CD4-positive, alpha-beta T cell treated with Interleukin-21 for 1 hour (primary cell): ENCODE measurements at places on chromosomes 4 and X.

DNA sequence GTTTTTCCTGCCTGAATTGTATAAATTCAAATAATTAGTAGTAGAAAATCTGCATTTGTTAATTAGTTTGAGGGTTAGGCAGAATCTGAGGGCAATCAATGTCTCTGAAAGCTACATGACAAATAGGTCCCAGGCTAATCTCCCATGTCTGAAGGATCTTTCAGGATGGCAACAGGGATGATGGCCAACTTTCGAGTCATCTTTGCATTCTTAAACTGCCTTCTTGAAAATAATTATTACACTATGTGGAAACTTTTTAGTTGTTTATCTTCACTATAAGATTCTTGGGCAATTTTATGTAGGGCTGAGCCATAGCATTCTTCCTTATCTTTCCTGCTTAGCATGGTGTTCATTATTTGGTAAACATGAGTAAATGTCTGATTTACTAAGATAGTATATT lies 490.3 kb upstream of the EPHA5 start:
- DNase-seq: no peak

- peak; percentile 78 for DNase-seq
These were observed 68.2 kb downstream of the ARHGAP10 start for GRCh38 chr4:147799986-147800555.

DNA sequence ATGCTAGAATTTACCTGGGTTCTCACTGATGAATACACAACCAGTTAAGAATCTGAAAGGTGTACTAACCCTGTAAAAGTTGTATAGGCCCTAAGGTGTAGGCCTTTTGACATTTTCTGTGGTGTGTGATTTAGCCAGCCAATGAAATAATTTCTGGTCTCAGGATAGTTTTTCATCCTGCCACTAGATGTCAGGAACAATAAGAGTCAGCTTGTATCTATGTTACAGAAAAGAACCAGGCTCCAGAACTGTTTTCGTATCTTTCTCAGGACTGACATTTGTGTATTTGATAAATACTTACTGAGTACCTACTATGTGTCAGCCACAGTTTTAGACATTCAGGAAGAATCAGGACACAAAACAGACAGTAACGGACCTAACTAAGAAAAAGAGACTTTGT lies 673.6 kb upstream of the TENM3 start:
- no peak for DNase-seq

- DNase-seq: no peak
These were observed at the start of gene KIT for GRCh38 chr4:54657551-54658251. TSS of gene KIT (plus strand) at chr4:54657957. CDS start at chr4:54658015, 58 bp downstream.

GRCh38 chrX:101415180-101416145 lies 7.4 kb downstream of the HNRNPH2 start:
- peak; percentile 77 for DNase-seq

DNA sequence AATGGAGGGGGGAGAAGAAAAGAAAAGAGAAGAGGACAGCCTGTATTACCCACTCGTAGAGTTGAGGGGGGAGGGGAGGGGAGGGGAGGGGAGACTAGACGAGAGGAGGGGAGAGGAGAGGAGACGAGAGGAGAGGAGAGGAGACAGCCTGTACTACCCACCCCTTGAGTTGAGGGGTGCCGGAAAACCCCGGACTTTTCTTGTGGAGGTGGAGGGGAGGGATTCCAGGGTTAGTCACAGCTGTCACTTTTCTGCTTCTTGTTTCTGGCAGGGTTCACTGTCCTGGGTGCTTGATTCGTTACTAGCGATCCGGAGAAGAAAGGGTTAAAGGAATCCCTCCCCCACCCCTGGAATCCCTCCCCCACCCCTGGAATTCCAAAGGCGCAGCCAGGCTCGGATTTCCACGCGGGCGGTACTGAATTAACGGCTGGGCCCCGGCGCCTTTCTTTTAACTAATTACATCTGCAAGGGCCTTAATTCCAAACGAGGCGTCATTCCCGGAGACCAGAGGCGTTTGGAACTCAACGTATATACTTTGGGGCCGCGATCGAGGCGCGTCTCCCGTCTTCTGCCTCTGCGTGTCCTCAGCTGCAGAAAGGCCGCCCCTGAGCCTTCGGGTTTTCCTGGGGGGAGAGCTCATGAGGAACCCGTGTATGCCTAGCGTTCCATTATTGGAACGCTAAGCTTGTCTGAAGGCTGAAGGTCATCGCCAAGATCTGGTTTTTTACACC lies 20.1 kb upstream of the CSF2RA start:
- peak; percentile 22 for DNase-seq

GRCh38 chr4:183936047-183936446 lies 30.9 kb downstream of the STOX2 start:
- no peak for DNase-seq

GRCh38 chrX:116198810-116199209 lies 28.3 kb downstream of the AGTR2 start:
- no peak for DNase-seq

GRCh38 chr4:151783867-151784266 lies 23.1 kb upstream of the GATB start:
- DNase-seq: no peak

DNA sequence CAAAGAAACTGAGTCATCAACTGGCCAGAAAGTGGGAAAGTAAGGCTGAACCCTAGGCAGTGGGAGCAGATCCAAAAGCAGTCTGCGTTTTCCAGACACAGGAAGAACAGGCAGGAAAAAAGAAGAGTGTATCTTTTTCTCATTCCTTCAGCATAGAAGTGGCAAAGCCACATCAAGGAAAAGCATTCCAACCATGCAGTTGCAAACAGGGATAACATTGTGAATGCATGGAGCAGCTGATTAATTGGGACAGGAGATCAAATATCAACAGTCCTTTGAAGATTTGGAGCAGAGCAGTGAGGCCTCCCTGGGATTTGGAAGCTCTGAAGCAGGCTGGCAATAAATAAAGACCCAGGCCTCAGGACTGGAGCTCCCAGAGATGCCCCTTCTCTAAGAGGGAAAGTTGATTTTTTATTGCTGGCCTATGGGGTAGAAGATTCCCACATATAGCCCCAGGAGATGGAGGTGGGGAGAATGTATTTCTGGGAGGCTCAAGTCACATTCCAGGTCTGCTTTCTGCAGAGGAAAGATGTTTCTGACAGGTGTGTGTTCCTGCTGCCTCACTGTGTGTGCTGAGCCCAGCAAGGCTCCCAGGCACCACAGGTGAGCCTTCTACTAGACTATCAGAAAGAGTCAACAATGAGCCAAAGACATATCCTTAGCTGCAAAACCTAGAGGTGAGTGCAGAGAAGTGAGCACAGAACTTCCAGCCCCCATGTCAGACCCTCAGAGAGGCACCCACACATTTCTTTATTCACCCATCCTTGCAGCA lies 222.5 kb downstream of the RAB28 start:
- no peak for DNase-seq

GRCh38 chr4:185472103-185472542 lies 590 bp upstream of the CCDC110 start:
- DNase-seq: no peak

GRCh38 chr4:175635546-175635945 lies 176.5 kb downstream of the GPM6A start:
- no peak for DNase-seq

- DNase-seq: no peak
These were observed 2.8 kb downstream of the GPR101 start for GRCh38 chrX:137031039-137031438.

DNA sequence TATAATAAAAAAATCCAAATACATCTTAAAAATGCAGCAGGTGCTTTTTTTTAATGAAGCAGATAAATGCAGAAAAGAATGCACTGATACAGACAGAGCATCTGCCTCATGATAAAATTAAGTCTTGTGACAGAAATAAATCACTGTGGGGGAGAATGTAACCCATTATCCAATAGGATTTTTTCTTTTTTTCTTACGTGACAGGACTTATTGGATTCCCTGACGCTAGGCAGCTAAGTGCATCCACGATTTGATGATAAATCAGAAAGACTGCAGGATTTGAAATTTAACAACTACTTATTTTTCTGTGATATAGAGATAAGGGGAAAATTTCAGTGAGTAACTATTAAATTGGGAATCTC lies 110.6 kb upstream of the PPARGC1A start:
- no peak for DNase-seq

DNA sequence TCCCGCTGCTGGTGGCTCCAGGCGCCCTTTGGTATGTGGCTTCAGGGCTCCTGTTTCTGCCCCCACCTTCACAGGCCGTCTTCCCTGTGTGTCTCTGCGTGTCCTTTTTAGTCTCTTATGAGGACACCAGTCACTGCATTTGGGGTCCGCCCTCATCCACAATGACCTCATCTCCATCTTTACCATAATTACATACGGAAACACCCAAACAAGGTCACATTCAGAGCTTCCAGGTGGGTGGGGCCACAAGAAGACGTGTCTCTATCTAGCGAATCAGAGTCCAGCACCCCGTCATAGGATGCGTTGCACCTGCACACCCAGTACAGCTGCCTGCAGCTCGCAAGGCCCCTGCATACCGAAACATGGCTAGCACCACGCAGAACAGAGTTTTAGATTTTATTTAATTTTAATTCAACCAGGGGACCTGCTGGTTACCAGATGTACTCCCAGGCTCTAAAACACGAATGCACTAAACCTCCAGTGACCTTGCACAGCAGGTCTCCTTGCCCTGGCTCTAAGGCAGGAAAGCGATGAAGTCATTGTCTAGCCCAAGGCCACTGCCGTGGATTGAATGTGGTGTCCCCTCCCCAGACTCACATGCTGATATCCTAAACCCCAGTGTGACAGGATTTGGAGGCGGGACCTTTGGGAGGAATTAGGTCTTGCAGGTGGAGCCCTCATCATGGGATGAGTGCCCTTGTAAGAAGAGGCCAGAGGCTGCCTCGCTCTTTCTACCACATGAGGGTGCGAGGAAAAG lies 30.3 kb downstream of the ABLIM2 start:
- no peak for DNase-seq

GRCh38 chr4:149799546-149799945 lies 16.1 kb downstream of the IQCM start:
- DNase-seq: no peak

GRCh38 chr4:173405840-173406606 lies 7.1 kb upstream of the SCRG1 start:
- no peak for DNase-seq

- DNase-seq: no peak
These were observed 475.5 kb upstream of the ADGRL3 start for GRCh38 chr4:60724623-60725022.

- no peak for DNase-seq
These were observed 108.3 kb upstream of the TEX13A start for GRCh38 chrX:105328773-105329172.

GRCh38 chr4:99615170-99615820 lies 40.7 kb downstream of the MTTP start:
- DNase-seq: no peak

DNA sequence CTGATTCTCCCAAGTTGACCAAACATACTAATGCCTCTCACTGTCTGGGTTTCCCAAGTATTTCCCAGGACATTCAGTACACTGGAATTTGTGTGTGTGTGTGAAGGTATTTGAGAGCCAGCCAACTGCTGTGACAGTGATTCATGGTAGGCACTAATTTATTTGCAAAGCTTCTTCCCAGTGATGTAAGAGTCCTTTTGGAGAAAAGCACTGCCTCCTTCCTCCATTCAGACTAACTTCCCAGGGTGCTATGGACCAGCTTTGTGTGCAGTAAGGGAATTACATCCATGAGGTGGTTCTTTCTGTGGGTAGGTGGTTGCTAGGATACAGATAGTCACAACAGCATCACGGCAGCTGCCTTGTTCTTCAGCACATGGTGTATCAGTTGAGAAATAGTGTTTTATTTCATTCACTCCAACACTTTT lies 8.7 kb downstream of the EGF start:
- DNase-seq: no peak

DNA sequence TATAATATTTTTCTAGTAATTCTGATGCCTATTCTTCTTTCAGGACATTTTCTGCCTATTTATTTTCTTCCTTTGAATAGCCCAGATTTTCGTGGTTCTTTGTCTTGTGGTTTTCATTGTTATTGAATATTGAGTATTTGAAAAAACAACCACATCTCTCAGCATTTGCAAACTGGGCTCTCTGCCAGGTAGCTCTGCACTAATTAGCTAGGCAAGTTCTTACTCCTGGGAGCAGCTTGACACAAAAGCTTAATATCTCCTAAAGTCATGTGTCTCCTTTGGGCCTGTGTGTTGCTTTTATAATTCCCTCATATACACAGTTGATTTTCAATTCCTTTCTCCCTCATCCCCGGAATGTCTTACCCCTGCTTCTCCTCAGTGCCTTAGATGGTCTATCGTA lies 413.5 kb upstream of the GRIA3 start:
- no peak for DNase-seq

GRCh38 chr4:153114771-153115321 lies 89.4 kb upstream of the TRIM2 start:
- DNase-seq: peak; percentile 72

- DNase-seq: no peak
These were observed 12.1 kb downstream of the PPA2 start for GRCh38 chr4:105461621-105462382.

DNA sequence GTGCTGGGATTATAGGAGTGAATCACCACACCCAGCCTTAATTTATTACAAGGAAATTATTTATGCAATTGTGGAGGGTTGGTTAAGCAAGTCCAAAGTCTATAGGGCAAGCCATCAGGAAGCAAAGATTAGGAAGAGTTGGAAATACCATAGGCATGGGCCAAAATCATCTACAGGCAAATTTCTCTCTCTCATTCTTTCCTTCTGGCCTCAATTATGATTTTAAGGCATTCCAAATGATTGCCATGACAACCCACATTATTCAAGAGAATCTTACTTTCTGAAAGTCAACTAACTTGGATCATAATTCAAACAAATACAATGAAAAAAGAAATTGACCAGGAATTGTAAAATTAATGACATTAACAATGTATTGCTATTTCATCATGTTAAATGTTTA lies 400.8 kb downstream of the GPM6A start:
- no peak for DNase-seq

- no peak for DNase-seq
These were observed 47.6 kb downstream of the FBXW7 start for GRCh38 chr4:152488246-152488645.

DNA sequence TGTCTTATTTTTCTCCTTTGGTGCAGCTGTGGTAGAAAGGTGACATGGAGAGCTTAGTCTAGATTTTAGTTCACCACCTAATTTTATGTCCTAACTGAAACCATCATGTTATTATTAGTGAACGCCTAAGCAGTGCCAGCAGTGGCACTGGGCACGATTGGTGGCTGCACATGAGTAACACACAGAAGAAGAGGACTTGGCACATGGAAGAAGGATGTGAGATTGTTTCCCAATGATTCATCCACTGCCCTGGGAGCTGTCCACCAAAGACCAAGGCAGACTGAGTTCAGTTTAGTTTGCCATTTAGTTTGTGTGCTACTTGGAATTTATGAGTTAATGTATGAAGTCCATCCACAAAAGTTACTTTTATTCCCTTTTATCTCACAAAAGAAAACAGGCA lies 68.1 kb upstream of the NAP1L5 start:
- DNase-seq: no peak

DNA sequence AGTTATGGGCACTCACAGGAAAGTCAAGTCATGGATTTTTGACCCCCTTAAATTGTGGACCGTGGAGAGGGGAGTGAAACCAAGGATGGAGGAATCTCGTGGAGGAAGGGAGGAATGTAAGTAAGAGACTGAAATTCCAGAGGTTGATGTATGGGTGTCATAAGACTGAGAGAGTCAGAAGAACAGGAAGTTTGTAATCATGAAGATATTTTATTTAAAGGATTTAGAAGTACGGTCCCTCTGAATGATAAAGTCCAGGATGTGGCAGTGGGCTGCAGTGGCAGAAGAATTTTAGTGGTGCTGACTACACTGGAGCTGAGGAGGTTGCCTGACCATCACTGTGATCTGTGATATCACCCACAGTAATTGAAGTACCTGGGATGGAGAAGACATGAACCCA lies 57.8 kb downstream of the DCLK2 start:
- no peak for DNase-seq
